ENCODE measurements at places on chromosomes 4 and X. TPM values are rescaled to one million over a fixed set of nuclear protein-coding genes. Genes with fewer than 3 reads are reported as not detected.

Gene PI4K2B
- total RNA-seq, result 35.7 TPM

Gene SULT1E1
- 267 TPM for total RNA-seq

Gene HS6ST2
- total RNA-seq, result 0.07 TPM

Gene GABRE
- total RNA-seq, result 3.7 TPM

Gene DCAF16
- total RNA-seq, result 27.7 TPM

Gene XAGE1A
- total RNA-seq, result not detected

Gene MAGED4
- 2.2 TPM for total RNA-seq

Gene GPC3
- not detected for total RNA-seq

Gene AFM
- total RNA-seq, result not detected

Gene ENPP6
- total RNA-seq, result not detected

Gene HPGD
- total RNA-seq, result not detected

Gene BEX2
- 0.67 TPM for total RNA-seq

Gene CCDC110
- 0.73 TPM for total RNA-seq

Gene EVC2
- 12.1 TPM for total RNA-seq

Gene MTNR1A
- not detected for total RNA-seq

Gene PPP2R2C
- 0.04 TPM for total RNA-seq

Gene SSX7
- total RNA-seq, result not detected

Gene SNCA
- 120 TPM for total RNA-seq

Gene GPR50
- not detected for total RNA-seq

Gene CT47B1
- not detected for total RNA-seq

Gene DGAT2L6
- total RNA-seq, result not detected

Gene PROM1
- 0.07 TPM for total RNA-seq

Gene CXCL11
- total RNA-seq, result 2.6 TPM

Gene PFKFB1
- not detected for total RNA-seq

Gene NOX1
- total RNA-seq, result not detected

Gene MAGEA2B
- total RNA-seq, result not detected

Gene EMCN
- total RNA-seq, result 105 TPM

Gene BEX1
- total RNA-seq, result 0.20 TPM

Gene ARHGAP6
- 0.86 TPM for total RNA-seq

Gene NLGN4X
- not detected for total RNA-seq

Gene TRAPPC11
- total RNA-seq, result 35.6 TPM

Gene MAGEA11
- not detected for total RNA-seq

Gene ADGRG2
- total RNA-seq, result not detected

Gene XAGE2
- total RNA-seq, result not detected

Gene SGMS2
- total RNA-seq, result 78.6 TPM

Gene GABRQ
- not detected for total RNA-seq

Gene TRPC5OS
- not detected for total RNA-seq

Gene MAGEA2
- not detected for total RNA-seq

Gene NUP62CL
- total RNA-seq, result 0.20 TPM

Gene IL1RAPL1
- not detected for total RNA-seq

Gene UGT2B17
- total RNA-seq, result not detected

Gene PRSS12
- total RNA-seq, result not detected

Gene TRIM2
- total RNA-seq, result 12.7 TPM

Gene PNPLA4
- 5.4 TPM for total RNA-seq

Gene RAB33A
- total RNA-seq, result 0.59 TPM

Measured in pulmonary artery endothelial cell (primary cell).